Pancreas (tissue), 10 donors: ENCODE measurements at places on chromosomes 7 and 10. TPM values are rescaled to one million over a fixed set of nuclear protein-coding genes. Genes with fewer than 3 reads are reported as not detected.

DNA sequence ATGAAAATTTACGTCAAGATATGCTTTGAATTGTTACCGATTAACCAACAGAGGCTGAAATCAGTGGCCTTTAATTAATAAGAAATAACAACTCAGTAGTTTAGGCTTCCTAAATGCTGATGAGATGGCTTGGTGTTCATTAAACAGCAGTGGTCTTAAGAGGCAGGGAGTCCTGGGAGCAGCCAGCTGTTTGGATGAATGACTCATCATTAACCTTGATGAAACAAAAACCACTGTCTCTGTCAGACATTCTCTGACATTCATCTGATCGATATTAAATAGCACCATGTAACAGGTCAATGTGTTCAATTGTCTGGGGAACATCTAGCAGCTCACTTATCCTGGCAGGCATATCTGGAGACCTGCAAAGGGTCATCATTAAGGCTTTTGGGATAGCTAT lies 234.2 kb upstream of the LRRN3 start:
- H3K27ac ChIP-seq, result no peak overlapping the region
- H3K4me3 ChIP-seq, result no peak overlapping the region
- no peaks in the 10 kb centered on the region for H3K27me3 ChIP-seq
- H3K36me3 ChIP-seq, result no peaks in the 10 kb centered on the region

- no peak overlapping the region for H3K4me3 ChIP-seq
- H3K4me1 ChIP-seq, result peaks cover 45% of the 10 kb centered on the region
- no peaks in the 10 kb centered on the region for H3K36me3 ChIP-seq
- H3K27ac ChIP-seq, result no peak overlapping the region
- no peak for DNase-seq
These were observed 34.0 kb downstream of the FOXL3 start for GRCh38 chr7:324011-324410.

GBX1 gene
- not detected for polyA plus RNA-seq

DNA sequence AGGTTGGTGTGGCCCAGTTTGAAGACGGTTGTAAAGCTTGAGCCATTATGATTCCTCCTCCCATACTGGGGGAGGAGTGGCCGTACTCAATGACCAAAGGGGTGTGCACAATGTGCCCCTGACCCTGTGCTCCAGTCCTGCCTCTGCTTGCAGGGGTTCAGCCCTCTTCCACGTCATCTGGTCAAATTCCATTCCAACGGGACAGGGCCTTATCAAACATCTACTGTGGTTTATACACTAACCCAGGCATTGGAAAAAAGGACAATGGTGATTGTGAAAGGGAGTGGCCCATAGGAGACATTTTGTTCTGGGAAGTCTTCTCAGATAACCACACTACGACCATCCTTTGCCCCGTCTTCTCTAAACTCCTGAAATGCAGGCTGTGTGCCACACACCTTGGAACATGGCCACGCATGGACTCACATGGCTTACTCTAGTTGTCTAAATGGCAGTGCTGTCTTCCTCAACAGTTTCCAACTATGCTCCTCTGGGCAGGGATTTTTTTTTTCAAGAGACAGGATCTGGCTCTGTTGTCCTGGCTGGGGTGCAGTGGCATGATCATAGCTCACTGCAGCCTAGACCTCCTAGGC lies 103.0 kb downstream of the JCAD start:
- H3K27ac ChIP-seq, result no peak overlapping the region
- H3K4me1 ChIP-seq, result peaks cover 8% of the 10 kb centered on the region
- H3K4me3 ChIP-seq, result no peak overlapping the region
- no peaks in the 10 kb centered on the region for H3K27me3 ChIP-seq
- H3K36me3 ChIP-seq, result no peaks in the 10 kb centered on the region

DNA sequence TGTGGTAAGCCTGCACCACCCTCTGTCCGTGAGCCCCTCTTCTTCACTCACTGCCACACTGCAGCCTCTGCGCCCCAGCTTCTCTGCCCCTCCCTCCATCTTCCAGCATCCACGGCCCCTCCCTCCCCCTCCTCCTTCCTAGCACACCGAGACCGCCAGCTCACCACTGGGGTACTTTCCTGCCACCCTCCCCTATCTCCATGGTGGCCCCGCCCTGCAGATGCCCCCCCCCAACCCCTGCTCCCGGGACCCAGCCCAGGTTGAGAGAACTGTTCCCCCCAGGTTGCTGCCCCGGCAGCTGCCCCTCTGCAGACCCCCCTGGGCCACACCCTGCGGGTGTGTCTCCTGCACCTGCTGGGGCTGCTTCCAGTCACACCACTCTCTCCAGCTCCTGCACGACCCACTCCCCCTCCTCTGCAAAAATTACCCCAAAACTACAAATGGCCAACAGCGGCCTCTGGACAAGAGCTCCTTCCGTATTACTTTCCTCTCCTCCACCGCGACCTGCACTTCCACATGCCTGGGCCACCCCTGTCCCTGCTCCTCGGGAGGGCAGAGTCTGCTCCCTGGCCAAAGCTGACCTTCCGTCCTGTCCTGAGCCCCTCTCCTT lies 209.2 kb upstream of the PPP2R2D start:
- H3K27ac ChIP-seq, result no peak overlapping the region
- H3K36me3 ChIP-seq, result no peaks in the 10 kb centered on the region
- no peak for DNase-seq
- no peaks in the 10 kb centered on the region for H3K27me3 ChIP-seq
- H3K4me3 ChIP-seq, result no peak overlapping the region

DNA sequence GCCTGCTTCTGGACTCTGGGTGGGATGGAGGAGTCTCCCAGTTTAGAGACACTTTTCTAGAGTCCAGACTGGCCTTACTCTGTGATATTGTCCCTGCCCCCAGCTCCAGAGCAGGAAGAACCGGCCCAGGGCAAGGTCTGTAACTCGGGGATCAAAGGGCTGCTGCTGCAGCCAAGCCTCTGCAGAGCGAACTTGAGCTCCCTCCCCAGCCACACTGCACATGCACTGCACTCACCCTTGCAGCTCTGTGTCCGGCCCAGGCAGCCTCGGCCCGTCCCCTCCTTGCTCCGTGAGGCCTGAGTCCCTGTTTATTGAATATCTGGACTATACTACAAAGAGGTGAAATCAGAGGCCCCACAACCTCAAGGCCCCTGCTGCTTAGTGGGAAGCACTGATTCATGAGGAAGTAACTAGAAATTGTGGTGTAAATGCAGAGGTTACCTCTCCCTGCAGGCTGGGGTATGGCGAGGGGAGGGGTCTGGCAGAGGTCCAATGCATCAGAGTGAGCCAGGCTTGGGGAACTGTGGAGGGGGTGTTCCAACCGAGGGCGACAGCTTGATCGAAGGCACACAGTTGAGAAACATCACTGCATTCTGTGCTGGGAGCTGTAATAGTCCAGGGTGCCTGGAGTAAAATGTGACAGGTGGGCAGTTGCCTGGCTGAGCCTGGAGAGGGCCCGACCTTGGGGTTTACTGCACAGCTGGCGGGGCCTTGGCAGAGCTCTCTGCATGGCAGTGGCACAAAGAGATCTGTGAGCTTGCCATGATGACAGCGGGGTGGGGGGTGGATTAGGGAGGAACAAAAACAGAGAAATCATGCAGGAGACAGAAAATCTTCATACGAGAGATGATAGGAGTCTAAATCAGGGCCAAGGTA lies 49.1 kb downstream of the AOC1 start:
- H3K4me3 ChIP-seq, result no peak overlapping the region
- no peak overlapping the region for H3K27ac ChIP-seq
- no peaks in the 10 kb centered on the region for H3K36me3 ChIP-seq
- H3K27me3 ChIP-seq, result no peaks in the 10 kb centered on the region

- no peak overlapping the region for H3K4me3 ChIP-seq
- no peaks in the 10 kb centered on the region for H3K4me1 ChIP-seq
- H3K27me3 ChIP-seq, result no peaks in the 10 kb centered on the region
- H3K27ac ChIP-seq, result no peak overlapping the region
- peak; percentile 35 for DNase-seq
These were observed 140.7 kb upstream of the CALCR start for GRCh38 chr7:93715234-93715633.

CLDN12 gene
- 14.2 TPM for polyA plus RNA-seq

DNA sequence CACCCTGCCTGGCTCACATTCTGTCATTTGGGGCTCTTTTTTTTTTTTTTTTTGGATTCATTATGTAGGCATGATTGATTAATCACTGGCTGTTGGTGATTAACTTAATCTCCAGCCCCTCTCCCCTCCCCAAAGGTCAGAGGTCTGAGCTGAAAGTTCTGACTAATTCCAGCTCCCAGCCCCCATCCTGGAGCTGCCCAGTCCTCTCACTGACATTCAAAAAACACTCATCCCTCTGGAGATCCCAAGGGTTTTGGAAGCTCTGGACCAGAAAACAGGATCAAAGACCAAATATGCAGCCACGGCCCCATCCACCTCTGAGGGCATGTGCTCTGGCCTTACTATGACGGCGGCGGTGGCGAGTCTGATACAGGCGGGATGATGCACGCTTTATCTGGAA lies 53.8 kb downstream of the RBM17 start:
- no peaks in the 10 kb centered on the region for H3K36me3 ChIP-seq
- DNase-seq, result no peak
- H3K4me1 ChIP-seq, result no peaks in the 10 kb centered on the region
- no peak overlapping the region for H3K27ac ChIP-seq
- no peaks in the 10 kb centered on the region for H3K27me3 ChIP-seq
- H3K4me3 ChIP-seq, result no peak overlapping the region

DNA sequence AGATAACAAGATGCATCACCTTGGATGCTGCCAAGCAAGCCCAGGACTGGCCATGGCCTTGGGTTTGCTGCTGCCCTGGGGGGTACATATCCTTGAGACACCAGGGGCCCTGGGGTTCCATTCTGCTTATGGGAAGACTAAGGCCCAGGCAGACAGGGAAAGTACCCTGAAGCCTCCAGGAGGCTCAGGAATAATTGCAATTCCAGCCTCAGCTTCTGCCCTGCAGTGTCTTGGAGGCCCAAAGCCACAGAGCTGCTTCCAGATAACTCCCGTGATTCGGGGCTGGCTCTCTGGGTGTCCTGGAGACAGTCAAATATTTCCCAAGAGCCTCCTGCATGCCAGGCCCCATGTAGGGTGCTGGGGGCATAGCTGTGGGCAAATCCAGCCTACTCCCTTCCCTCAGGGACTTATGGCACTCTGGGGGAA lies 22.6 kb downstream of the MYL10 start:
- H3K4me3 ChIP-seq, result no peak overlapping the region
- no peak overlapping the region for H3K27ac ChIP-seq

- peaks cover 82% of the 10 kb centered on the region for H3K4me1 ChIP-seq
- H3K36me3 ChIP-seq, result no peaks in the 10 kb centered on the region
- peak overlapping the region; percentile 39 for H3K27ac ChIP-seq
- no peaks in the 10 kb centered on the region for H3K27me3 ChIP-seq
These were observed 101.9 kb downstream of the TNS3 start for GRCh38 chr7:47479821-47480575.

DNA sequence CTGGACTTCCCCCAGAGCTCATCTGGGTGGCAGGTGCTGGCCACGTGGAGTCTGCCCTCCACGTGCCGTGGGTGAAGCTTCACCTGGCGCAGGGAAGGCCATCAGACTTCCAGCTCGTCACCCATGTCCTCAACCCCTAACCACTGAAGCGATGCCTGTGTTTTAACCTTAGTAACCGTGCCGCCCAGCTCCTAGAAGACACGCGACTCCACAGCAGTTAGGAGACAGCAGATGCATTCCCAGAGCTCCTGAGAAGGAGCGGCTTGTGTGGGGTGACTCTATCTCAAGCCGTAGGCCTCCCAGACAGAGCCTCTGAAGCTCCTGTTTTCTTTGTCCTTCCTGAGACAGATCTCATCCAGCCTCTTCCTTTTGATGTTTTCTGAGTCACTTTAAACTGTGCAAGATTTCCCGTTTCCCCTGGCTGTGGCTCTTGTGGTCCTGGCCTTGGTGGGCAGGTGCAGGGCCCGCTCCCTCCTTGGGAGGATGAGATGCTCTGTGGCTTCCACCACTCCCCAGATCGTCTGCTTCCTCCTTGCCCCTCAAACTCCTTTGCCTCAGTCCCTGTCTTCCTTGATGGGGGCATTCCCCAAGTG lies 41.4 kb upstream of the AP5Z1 start:
- no peak for DNase-seq
- no peak overlapping the region for H3K4me3 ChIP-seq
- no peaks in the 10 kb centered on the region for H3K36me3 ChIP-seq
- H3K4me1 ChIP-seq, result no peaks in the 10 kb centered on the region
- no peak overlapping the region for H3K27ac ChIP-seq

CUZD1 gene
- 2,023 TPM for polyA plus RNA-seq

DNA sequence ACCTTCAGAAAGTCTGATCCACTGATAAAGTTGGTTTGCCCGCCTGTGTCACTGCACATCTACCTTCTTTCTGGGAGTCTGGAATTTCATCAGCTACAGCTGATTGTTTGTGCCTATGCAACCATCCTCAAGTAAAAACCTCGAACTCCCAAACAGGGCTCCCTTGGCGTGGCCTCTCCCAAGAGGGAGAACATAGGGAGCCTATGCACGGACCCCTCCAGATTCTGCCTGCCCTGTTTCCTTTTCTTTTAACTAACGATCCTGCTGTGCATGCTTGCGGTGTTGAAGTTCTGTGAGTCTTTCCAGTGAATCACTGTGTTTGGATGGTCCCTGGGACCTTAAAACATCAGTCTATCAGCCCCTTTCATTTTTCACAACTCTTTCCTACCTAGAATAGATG lies 226.9 kb upstream of the SEMA3D start:
- no peak overlapping the region for H3K27ac ChIP-seq
- no peaks in the 10 kb centered on the region for H3K27me3 ChIP-seq
- H3K36me3 ChIP-seq, result no peaks in the 10 kb centered on the region
- H3K4me1 ChIP-seq, result no peaks in the 10 kb centered on the region
- H3K4me3 ChIP-seq, result no peak overlapping the region

GRCh38 chr10:33067481-33067880 lies 109.5 kb upstream of the ITGB1 start:
- H3K36me3 ChIP-seq, result no peaks in the 10 kb centered on the region
- H3K27me3 ChIP-seq, result no peaks in the 10 kb centered on the region
- no peak overlapping the region for H3K27ac ChIP-seq
- no peak for DNase-seq
- no peak overlapping the region for H3K4me3 ChIP-seq

DNA sequence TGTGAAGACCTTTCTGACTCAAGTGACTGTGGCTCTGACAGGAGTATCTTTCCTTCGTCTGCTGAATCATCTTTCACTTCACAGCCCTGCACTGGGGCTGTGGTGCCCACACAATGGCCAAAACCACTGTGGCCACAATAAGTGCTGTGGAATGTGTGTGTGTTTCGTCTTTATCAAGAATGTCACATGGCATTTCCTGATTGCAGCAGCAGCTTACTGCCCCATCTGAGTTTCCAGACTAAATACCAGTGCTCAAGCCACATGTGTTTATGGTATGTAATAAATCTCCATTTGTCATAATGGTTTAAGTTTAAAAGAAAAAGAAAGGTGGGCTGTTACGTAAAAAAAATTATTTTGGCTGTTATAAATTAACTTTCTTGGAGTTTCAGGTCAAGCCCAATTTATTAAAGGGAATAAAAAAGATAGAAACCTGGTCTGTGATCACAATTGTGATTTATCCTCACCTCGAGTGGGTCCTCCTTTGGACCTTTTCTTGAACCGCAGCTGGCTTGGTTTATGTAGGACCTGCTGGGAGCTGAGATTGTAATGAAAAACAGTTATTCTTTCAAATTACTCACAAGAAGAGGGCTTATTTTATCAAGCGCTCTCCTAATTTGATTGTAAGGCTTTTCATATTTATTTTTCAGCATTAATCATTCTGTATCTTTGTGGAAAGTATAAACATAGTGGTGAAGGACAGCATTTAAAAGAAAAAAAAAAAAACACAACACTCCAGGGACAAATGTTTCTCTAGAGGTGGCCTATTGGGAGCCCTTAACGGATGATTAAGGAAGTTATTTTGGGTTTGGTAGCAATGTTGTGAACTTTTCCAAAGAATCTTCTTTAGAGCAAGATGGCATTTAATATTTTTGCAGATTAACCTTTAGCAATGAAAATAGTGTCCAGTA lies 116.2 kb downstream of the LRMDA start:
- H3K4me1 ChIP-seq, result peaks cover 9% of the 10 kb centered on the region
- H3K27me3 ChIP-seq, result no peaks in the 10 kb centered on the region
- H3K36me3 ChIP-seq, result no peaks in the 10 kb centered on the region
- H3K27ac ChIP-seq, result no peak overlapping the region
- H3K4me3 ChIP-seq, result no peak overlapping the region
- no peak for DNase-seq
